Non-pigmented ciliary epithelial cell (primary cell): ENCODE measurements at places on chromosomes 3 and 15.
A peak's percentile ranks its signal among the peaks of the same experiment; 100 is the strongest.

DNA sequence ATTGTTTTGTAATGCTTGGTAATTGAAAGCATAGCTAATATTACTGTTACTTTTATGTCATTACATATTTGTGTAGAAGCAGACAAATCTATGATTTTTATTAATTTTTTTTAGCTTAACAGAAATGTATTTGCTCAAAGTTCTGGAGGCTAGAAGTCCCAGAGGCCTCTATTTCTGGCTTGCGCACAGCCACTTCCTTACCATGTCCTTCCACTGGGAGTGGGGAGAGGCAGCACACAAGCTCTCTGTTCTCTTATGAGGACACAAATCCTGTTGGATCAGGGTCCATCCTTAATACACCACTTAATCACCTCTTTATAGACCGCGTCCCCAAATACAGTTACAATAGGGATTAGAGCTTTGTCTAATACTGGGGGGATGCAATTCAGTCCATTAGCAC, 1061.4 kb downstream of the OTOL1 start:
- DNase-seq = no peak

DNA sequence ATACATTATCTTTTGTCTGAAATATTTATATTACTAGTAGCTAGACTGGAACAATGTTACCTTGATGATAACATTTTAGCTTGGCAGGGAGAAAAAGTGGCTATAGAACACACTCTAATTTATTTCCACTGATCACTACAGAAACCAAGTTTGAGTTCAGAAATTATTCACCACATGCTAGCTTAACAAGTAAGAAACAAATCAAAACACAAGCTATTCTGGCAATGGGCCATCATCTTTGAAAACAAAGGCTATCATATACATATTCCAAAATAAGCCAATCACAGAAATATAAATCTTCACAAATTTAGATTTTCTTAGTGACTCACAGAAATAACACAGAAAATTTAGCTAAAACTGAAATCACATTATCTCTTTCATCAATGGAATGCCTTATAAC, 17.1 kb downstream of the AQR start:
- DNase-seq = no peak

GRCh38 chr3:108219336-108219735, 2.9 kb downstream of the IFT57 start:
- DNase-seq = no peak

- peak; percentile 95 for DNase-seq
Measured at GRCh38 chr3:8776406-8776805, 7.0 kb upstream of the OXTR start.

- DNase-seq = no peak
Measured at GRCh38 chr3:12413721-12414255, 70.5 kb upstream of the TSEN2 start.

DNA sequence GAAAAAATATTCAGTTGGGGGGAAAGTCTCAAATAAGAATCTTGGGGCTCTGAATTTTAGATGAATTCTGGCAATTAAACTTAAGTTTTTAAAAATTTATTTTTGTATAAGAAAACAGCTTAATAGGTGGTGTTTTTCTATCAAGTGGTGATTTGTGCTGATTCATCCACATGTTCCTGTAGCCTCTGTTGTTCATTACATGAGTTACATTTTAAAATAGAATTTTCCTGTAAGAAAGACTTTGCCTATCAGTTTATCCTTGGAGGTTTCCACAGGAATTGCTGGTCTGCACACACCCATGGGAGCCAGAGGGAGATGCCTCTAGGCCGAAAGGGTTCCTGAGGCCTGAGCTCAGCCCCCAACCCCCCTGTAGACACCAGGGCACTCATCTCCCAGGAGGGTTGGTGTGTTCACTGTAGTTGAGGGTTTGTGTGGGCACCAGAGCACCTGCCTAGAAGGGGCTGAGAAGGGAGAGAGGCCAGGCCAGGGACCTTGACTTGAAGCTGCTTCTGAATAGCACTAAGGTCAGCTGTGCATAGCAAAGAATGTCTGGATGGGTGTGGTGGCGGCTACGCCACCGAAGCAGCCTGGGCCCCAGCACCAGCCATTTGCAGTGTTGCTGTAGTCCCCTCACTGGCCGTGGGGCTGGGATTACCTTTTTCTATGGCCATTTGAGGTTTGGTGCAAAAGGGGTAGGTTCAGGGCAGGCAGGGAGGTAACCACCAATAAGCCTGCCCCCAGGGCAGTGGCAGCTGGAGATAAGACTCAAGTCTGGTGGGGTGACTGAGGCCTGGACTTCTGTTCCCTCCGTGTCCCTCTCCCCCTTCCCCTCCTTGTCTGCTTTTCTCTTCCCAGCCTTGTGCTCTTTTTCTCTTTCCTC, 11.9 kb downstream of the DNAJA4 start:
- no peak for DNase-seq

DNA sequence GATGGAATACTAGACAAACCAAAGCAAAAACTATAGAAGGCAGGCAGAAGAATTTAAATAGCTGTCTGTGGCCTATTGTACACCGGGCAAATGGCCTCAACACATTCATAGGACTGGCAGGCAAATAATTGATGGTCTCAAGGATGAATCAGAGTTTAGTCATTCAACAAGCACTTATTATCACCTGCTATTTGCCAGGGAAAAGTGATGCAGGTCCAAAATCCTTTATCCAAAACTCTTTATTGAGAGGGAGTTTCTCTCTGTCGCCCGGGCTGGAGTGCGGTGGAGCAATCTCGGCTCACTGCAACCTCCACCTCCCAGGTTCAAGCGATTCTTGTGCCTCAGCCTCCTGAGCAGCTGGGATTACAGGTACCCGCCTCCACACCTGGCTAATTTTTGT, 2.3 kb downstream of the EIF2AK4 start:
- DNase-seq = no peak

DNA sequence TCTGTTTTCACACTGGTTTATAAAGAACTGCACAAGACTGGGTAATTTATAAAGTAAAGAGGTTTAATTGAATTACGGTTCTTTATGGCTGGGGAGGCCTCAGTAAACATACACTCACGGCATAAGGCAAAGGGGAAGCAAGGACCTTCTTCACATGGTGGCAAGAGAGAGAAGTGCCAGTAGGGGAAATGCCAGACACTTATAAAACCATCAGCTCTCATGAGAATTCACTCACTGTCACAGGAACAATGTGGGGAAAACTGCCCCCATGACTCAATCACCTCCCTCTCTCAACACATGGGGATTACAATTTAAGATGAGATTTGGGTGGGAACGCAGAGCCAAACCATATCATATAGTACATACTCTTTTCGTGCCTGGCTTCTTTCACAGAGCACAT, 42.4 kb downstream of the MAP2K1 start:
- DNase-seq = no peak

DNA sequence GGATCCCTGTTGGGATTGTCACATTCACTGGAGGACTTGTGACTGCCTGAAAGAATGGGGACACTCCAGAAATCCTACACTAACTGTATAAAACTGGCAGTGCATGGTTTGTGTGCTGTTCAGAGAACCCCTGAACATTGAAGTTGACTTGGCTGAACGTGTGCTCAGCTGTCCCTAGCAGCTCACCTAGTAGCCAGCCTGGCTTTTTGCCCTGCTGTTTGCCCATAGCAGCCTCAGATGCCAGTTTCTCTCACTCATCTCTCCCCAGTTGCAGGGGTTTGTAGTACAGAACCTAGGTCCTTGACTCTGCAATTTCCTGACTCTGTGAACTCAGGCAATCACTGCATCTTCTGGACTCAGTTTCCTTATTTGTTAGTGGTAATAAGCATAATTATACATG, 63.0 kb downstream of the KCNAB1 start:
- no peak for DNase-seq

DNA sequence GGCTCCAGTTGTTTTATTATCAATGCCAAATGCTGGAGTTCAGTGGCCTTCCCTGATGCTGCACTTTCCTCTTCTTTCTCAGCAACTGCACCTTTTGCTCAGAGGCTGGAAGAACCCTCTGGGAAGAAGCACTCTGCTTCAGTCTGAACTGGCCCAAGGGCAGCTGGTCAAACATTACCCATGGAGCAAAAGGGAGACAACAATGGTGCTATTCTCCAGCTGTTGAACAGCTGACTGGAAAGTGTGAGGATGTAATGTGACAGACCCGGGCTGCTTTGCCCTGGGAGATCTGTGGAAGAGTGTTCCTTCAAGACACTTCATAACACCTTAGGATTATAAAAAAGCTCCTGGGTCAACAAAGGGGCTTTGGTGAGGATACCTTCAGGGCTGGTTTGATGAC, 84.9 kb downstream of the EPHB1 start:
- DNase-seq = no peak

GRCh38 chr15:67770358-67770628, 55.0 kb upstream of the SKOR1 start:
- no peak for DNase-seq

- DNase-seq = no peak
Measured at GRCh38 chr3:31230425-31231223, 302.1 kb upstream of the STT3B start.

DNA sequence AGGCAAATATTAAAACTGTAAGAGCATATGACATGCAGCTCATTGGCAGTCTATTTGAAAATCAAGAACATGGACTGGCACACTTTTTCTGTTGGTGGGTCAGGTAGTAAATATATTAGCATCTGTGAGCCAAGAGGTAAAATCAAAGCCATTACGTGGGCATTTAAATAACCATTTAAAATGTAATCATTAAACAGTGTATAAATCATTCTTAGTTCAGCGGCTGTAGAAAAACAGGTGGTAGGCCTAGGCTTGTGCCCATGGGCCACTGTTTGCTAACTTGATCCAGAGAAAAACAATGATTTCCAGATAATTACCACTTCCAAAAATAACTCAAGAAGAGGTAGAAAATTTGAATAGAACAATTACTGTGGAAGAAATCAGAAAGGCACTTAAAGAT, 105.1 kb downstream of the CHST2 start:
- no peak for DNase-seq

DNA sequence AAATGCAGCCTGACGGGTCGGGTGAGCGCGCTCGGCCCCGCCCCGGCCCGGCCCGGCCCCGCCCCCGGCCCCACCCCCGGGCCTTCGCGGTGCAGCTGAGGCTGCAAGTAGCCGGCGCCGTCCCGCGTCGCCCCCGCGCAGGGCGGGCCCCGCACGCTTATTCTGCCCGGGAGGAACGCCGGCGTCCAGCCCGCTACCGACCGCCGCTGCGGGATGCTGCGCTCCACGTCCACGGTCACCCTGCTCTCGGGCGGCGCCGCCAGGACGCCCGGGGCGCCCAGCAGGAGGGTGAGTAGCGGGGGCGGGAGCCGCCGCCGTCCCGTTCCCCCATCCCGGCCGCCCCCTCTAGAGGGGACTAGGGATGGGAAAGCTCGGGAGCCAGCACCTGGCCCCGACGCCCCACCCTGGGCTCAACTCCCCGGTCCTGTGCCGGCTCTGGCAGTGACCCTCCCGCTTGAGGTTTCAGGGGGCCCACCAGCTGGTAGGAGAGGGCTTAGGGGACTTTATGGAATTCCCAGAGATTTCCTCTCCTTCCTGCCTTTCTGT, at the start of gene MYZAP:
MYZAP (plus strand) TSS at position 83 of the 546 bp plus-strand sequence; CDS start at position 214, 131 bp downstream.
- DNase-seq = no peak
